Keratinocyte (primary cell): ENCODE measurements at places on chromosomes 11 and 22. TPM values are rescaled to one million over a fixed set of nuclear protein-coding genes. Genes with fewer than 3 reads are reported as not detected.

DNA sequence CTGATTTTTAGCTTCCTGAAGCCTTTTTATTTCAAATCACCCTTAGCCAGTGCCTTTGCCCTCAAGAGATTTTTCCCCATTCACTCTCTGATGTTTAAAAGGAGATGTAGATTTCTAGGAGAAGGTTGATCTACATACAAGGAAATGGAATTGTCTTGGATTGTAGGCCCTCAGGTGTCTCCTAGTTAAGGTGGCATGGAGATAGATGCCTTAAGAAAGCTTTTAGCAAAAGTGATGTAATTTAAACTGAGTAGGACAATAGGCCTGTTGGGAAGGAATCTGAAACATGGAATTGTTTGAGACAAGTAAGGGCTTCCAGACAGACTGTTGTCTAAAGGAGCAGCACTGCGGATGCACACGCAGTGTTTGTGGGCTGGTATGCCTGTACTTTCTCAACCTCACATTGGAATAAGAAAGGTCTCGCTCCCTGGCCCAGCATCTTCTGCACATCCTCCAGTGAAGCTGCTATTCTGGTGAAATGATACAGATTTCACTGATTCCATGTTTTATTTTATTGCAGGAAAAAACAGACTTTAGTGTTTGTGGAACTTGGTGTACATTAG is 69.8 kb upstream of the SLC25A18 start:
- no peak overlapping the region for H3K4me3 ChIP-seq
- no peak overlapping the region for H3K27ac ChIP-seq
- H3K4me1 ChIP-seq: no peaks in the 10 kb centered on the region
- H3K36me3 ChIP-seq: no peaks in the 10 kb centered on the region
- DNase-seq: no peak

DNA sequence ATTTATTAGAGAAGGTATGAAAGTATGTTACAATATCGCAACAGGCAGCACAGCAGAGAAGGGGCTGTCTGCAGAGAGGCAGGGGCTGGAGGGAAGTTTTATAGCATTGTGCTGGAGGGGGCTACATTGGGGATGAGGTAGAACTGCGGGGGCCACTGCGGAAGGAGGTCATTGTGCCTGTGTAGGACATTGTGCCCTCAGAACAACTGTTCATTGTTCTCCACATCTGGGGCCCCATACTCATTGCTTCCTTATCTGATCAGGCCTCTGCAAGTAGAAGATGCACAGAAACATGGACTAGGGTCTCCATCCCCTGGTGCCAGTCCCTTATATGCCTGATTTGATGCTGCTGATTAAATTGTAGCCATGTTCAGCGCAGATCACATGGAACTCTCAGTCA is 12.1 kb downstream of the NADSYN1 start:
- H3K27ac ChIP-seq: no peak overlapping the region
- no peaks in the 10 kb centered on the region for H3K27me3 ChIP-seq
- no peak overlapping the region for H3K4me3 ChIP-seq
- DNase-seq: no peak
- no peaks in the 10 kb centered on the region for H3K4me1 ChIP-seq

DNA sequence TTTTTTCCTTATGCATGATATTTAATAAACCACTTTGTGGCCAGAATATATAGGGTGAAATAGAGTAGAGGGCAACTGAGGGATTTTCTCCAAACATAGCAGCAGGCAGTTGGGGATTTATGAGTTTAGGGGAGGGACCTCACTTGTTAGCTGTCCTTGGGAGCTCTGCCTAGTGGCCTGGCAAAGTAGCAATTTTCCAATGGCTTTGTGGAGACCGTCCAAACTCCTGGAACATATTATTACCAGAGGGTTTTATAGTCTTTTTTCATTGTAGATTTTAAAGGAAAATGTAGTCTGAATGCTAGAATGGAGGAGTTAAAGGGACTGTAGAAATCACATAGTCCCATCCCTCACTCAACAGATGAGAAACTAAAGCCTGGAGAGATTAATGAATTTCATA is 32.3 kb downstream of the AMOTL1 start:
- H3K27me3 ChIP-seq: no peaks in the 10 kb centered on the region
- H3K4me1 ChIP-seq: peaks cover 4% of the 10 kb centered on the region
- peaks cover 59% of the 10 kb centered on the region for H3K36me3 ChIP-seq
- DNase-seq: no peak
- H3K4me3 ChIP-seq: no peak overlapping the region

Gene SHANK3
- polyA plus RNA-seq: 1.00 to 1.8 TPM (median 1.6 TPM) in 3 replicates

Gene TRIM6
- polyA plus RNA-seq: 3.9 to 5.2 TPM (median 4.5 TPM) in 3 replicates
